ENCODE measurements at places on chromosomes 12 and 14.

DNA sequence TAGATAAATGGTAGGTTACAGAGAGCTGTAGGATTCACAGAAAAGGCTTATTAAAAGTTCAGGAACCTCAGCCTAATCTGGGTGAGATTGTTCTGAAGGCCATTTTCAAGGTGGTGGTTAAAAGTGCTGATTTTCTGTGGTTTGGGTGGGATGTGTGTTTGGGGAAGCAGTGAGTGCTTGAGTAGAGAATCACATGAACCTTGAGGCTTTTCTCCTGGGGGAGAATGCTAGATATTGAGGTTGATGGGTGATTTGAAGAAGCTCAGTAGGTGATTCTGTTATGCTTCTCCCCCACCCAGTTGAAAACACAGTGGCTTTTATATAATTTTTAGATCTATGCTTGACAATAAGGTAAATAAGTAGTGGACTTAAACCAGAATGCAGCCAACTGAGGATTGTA, 420.9 kb downstream of the PCNX1 start:
- no peak for DNase-seq

DNA sequence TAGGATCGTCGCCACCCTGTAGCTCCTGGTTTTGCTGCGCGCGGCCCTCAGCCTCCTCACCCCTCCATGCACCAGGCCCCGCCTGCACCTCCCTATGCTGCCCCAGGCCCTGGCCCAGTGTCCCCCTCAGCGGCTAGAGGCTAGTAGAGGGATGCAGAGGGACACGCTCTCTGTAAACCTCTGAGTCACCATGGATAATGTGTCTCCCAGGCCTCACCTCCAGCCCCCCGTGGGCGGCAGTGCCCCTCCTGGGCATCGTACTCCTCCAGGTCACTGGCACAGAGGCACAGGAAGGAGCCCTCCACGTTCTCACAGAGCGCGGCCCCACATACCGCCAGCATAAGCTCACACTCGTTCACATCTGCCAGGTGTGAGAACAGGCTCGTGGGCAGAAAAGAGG, 12.3 kb downstream of the ISCA2 start:
- DNase-seq, result no peak

- DNase-seq, result peak; percentile 49
Measured at GRCh38 chr12:108360487-108360886, 21.4 kb upstream of the CMKLR1 start.

DNA sequence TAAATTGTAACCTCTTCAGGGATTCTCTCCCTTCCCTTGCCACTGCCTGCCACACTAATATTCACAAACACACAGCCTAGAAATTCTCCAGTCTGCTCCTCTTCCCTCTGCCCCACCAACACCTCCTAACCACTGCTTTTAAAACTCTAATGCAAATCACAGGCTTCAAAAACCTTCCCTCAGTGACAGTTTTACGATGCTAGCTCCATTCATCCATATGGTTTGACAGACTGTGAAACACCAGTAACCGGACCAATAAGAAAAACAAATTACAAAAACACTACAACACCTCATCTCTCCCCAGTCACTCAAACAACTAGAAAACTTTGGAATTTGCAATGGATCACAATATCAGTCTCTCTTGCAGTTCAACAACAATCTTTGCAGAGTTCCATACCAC, 5.7 kb downstream of the DPF3 start:
- DNase-seq, result no peak

GRCh38 chr14:89302396-89302950, 114.6 kb downstream of the FOXN3 start:
- no peak for DNase-seq

DNA sequence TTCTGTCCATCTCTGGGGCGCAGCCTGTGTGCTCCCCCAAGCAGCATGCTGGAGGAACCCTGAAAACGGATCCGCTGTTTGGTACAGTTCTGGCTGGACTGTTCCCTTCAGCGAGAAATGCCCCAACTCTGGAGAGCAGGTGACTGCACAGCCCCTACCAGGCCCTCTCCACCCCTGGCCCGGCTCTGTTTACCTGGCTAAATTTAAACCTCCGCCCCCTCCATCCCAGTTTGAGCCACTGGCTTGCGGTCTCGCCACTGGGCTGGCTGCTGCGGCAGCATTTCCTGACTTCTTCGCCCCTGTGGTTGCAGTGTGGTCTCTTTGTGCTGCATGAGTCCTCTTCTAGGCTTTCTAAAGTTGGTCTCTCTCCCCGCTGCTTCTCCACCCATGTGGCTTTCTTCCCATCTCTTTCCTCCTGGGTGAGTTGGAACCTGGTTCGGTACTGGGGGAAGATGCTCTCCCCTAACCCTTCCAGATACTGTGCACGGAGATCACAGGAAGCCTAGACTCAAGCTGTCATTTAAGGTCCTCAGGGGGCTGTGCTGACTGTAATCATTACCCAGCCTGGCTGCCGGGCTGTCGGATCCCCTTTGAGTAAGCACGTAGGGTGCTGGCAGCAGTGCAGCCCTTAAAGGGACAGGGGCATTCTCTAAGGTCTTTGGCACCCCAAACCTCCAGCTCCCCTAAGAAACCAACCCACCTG, 60.6 kb downstream of the FBXL14 start:
- no peak for DNase-seq

GRCh38 chr14:34328178-34328577, 133.9 kb downstream of the SPTSSA start:
- no peak for DNase-seq

GRCh38 chr14:79758985-79759384, 452.3 kb downstream of the DIO2 start:
- no peak for DNase-seq

GRCh38 chr12:102394200-102394599, 86.2 kb downstream of the IGF1 start:
- no peak for DNase-seq

- peak; percentile 33 for DNase-seq
Measured at GRCh38 chr12:47710278-47710677, 4.4 kb upstream of the RPAP3 start.

GRCh38 chr12:123064366-123064765, 83.9 kb downstream of the ARL6IP4 start:
- peak; percentile 12 for DNase-seq

GRCh38 chr14:73695997-73696396, 18.2 kb downstream of the PNMA1 start:
- no peak for DNase-seq

GRCh38 chr14:99805757-99806439, 12.7 kb downstream of the EML1 start:
- DNase-seq, result no peak

DNA sequence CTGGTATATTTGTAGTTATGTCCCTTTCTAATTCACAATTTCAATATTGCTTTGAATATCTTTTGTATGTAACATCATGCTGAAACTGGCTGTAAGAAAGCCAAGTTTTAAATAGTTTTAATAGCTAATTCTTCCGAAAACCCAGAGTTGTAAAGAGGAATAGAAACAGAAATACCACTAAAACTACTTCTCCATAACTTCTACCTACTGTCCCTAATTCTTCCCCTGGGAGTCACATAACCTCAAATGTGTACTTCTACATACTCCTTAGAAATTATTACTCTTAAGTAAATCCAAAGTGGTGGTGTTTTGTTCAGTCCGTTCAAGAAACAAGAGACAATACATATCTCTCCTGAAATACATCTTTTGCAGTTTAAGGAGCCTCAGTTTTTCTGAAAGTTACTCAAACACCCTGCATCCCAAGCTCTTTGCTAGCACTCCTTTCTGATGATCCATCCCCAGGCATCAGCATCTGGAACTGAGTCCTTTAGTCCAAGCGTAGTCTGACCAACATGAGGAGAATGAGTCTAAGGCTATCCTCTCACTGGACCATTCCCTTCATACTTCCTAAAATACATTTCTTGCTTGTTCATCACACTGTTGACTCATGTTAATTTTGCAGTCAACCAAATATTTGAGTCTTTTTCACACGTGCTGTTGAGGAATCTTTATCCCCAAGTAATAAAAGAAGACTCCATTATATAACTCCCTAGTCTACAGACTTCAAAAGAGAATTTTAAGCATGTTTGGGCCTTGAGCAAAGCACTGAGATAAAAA, 214.3 kb upstream of the NUDT4 start:
- no peak for DNase-seq

- DNase-seq, result no peak
Measured at GRCh38 chr14:34770901-34771300, 56.5 kb upstream of the CFL2 start.

GRCh38 chr12:39033782-39034181, 128.4 kb upstream of the CPNE8 start:
- peak; percentile 2 for DNase-seq

DNA sequence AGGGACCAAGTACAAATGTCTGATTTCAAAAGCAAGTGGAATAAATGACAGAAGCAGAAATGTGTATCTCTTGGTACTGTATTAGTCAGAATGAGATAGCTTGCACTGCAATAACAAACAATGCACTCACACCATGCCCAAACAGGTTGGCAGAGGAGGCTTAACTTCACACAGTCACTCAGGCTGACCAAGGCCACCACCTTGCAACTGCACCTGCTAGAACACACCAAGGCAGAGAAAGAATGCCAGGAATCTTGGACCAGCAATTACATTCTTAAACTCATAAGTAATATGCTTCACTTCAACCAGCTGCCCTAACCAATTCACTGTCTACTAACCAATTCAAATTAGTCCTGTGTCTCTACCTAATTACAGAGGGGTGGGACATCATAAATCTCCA, 378.3 kb downstream of the BCL11B start:
- no peak for DNase-seq

GRCh38 chr12:62328296-62328921, 68.2 kb downstream of the USP15 start:
- DNase-seq, result no peak

- DNase-seq, result peak; percentile 97
Measured at GRCh38 chr12:108333898-108334699, 5.0 kb downstream of the CMKLR1 start.

DNA sequence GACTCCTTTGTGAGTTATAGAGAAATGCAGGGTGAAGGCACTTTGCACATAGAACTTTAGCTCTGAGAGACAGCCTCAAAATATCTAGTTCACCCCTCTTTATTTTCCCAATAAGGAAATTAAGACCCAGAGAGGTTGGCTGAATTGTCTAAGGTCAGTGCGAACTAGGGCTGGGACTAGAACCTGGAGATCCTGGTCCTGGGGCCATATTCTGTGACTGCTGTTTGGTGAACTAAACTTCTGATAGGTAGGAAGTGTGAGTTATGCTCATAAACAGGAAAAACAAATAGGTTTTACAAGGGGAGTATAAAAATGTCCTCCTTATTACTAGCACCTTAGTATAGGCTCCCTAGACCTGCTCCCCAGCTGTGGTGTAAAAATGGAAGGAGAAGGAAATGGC, 53.9 kb downstream of the DAD1 start:
- no peak for DNase-seq

DNA sequence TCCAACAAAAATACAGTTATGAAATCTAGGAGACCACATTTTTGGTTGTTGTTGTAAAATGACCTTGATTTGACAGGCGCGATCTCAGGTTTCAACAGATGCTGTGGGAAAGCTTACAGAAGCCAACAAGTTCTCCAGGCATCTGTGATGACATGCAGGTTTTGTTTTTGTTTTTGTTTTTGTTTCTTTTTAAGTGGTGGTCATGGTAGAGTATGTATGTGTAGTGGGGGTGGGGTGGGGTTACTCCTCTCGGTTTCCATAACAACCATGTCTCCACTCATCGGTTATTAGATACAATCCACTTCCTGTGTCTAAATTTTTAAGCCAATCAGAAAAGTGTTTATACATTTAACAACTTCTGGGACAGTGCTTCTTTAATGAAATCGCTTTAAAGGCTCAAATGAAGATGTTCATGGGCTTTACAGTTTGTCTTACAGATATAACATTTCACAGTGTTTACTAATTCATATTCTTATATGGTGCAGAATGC, 199.9 kb upstream of the FOXN3 start:
- peak; percentile 68 for DNase-seq

- DNase-seq, result no peak
Measured at GRCh38 chr14:20818861-20819260, 16.2 kb upstream of the RNASE1 start.

- DNase-seq, result peak; percentile 56
Measured at GRCh38 chr12:98691351-98691750, 46.3 kb downstream of the APAF1 start.

DNA sequence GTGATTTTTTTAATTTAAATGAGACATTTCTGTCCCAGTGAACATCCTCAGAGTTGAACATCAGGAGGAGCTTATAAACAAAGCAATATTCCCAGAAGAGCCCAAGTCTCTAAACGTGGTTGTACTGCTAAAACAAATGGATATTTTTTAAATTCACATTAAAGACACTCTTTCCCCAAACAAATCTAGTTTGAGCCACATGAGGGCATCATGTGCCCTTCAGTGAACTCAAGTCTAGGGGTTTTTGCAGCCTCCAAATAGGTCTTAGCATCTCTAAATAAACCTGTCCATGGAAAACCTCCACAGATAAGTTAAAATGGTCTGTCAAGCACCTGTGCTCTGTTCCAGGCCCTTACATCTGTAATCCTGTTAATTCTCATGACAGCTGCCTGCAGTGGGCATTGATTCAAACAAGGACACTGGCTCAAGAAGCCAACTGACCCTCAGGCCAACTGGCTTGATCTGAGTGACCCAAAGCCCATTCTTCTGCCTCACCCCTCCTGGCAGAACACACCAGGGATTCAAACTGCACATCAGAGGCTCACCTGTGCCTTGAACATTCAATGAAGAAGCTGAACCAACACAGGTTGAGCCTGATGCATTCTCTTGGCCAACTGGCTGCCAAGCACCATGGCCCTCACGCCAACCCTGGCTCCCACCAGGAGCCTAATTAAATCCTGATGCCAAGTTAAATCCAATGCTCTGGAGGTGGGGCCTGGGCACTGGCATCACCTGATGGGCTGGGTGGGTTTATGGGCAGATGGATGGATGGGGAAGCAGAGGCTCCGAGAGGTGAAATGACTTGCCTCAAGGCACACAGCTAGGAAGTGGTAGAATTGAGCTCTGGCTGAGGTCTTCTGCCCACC, 8.6 kb downstream of the ISCU start:
- peak; percentile 35 for DNase-seq

DNA sequence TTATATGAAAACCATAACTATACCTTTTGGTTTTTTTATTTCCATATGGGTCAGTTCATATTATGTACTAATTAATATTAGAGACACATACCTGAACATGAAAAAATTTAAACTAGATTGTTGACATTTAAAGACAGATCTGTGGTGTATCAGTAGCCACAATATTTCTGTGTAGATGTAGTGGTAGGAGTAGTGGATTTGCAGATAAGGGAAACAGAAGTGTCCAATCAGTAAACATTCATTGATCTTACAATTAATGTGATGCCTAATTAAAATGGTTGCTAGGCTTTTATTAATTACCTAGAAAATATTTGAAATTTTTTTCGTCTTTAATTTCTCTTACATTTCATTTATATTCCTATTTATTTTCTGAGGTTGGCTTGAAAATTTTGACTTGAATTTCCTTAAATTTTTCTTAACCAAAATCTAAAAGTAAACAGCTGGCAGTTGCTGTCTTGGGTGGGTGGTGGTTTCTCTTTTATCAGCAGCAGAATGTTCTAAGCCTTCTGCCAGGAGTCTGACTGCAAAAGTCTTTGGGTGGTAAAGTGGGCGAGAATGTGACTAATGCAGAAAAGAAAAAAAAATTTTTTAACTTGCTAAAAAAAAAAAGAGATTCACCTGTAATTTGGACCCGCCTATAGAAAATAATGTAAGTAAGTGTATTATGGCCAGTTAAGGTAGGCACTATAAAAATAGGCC, 2.4 kb downstream of the FGFR1OP2 start:
- DNase-seq, result peak; percentile 34

- peak; percentile 44 for DNase-seq
Measured at GRCh38 chr14:34874386-34875030, 652 bp downstream of the BAZ1A start.

- DNase-seq, result no peak
Measured at GRCh38 chr12:100913872-100914592, 119.5 kb downstream of the ANO4 start.

Measured in suppressor macrophage treated with lipopolysaccharide for 4 hours (primary cell).